Activated naive CD4-positive, alpha-beta T cell treated with Interleukin-2 at 50 U/mL for 16 hours (primary cell): ENCODE measurements at places on chromosomes 16 and 17.
A peak's percentile ranks its signal among the peaks of the same experiment; 100 is the strongest.

DNA sequence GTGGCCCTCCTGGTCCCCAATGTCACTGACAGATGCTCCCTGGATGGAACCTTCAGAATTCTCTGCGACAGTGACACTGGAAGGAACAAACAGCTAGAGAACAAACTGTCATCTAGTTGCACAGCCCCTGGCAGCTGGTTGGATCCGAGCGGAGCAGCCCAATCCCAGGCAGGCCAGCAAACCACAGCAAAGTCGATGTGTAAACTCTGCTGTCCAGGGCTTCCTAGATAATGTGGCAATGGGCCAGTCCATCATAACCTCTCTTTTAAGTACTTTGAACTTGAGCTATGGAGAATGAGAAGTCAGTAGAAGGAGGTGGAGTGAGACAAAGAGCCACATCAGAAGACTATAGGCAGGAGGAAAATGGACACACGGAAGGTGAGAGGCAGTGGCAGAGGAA, 323.0 kb downstream of the CBLN1 start:
- DNase-seq, result no peak

DNA sequence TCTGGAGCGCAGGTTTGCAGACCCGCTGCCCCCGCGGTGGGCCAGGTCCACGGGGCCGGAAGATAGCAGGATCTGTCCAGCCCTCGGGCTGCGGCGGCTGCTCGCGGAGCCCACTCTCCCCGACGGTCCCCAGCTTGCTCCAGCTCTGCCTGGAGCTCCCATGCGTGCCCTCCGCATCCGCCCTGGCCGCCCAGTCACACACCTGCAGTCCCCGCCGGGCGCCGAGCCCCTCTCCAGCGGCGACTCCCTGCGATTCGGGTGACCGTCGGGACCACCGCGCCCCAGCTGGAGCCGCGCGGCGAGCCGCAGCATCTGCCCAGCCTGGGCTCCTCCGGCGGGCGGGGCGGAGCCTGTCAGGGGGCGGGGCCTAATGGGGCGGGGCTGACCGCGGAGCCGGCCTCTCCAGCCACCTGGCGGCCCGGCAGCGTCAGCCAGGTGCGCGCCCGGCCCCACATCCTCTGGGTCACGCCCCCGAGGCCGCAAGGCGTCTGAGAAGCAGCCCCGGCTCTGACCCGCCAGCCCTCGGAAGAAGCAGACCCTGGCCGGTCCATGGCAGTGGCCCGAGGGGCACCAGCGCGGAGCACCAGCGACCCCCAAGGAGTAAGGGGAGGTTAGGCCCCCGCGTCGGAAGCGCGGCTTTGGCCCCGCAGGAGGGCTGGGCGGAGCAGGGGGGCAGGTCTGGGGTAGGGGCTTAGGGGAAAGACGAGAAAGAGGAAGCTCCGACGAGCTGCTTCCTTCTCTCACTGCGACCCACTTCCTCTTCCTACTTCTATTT, at the start of gene PIK3R5:
Gene PIK3R5 (minus strand): TSS at position 314 of the 775 bp plus-strand sequence. CDS start 54,213 bp downstream, outside the sequence.
- peak; percentile 79 for DNase-seq

DNA sequence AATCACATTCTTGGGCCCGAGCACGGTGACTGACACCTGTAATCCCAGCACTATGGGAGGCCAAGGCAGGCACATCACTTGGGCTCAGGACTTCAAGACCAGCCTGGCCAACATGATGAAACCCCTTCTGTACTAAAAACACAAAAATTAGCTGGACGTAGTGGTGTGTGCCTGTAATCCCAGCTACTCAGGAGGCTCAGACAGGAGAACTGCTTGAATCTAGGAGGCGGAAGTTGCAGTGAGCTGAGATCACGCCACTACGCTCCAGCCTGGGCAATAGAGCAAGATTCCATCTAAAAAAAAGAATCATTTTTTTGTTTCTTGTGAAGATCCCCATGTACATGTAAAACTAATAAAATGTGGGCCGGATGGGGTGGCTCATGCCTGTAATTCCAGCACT, 53.1 kb upstream of the ATF7IP2 start:
- DNase-seq, result no peak

DNA sequence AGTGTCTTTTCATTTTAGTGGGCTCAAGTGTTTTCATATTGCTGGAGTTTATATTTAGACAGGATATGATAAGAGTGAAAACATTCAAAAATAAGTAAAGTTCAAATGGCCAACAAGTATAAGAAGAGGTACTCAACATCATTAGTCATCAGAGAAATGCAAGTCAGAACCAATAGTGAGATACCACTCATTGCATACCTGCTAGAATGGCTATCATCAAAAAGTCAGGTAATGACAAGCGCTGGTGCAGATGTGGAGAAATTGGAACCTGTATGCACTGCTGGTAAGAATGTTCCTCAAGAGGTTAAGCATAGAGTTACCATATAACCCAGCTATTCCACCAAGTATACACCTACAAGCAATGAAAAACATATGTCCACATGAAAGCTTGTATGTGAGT, 87.8 kb downstream of the WNT3 start:
- DNase-seq, result no peak

DNA sequence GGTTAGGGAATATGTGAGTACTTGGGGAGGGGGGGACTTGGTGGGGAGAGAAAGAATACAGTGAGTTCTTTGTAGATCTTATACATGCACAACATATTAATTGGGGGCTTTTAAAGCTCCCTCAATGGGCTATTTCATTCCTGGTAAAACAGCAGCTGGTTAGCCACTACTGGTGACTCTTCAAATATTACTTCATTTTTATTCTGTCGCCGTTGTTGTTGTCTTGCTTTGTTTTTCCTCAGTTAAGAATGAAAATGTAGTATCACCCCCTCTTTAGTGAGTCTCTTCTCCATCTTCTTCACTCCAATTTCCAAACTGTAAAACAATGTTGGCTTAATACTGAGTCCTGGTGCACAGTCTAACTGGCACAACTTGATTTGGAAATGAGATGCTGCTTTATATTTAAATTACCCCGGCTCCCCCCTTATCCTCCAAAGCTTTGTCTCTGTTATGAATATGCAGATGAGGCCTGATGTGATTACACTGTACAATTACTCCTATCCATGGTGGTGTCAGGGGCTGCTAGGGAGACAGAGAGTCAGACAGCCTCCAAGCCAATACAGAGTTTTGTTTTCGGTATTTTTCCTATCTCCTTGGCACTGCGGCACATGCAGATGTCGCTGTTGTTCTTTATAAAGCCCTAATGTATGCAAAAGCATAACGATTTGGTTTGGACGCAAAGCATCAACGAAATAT, 256.9 kb upstream of the PMFBP1 start:
- DNase-seq, result no peak

DNA sequence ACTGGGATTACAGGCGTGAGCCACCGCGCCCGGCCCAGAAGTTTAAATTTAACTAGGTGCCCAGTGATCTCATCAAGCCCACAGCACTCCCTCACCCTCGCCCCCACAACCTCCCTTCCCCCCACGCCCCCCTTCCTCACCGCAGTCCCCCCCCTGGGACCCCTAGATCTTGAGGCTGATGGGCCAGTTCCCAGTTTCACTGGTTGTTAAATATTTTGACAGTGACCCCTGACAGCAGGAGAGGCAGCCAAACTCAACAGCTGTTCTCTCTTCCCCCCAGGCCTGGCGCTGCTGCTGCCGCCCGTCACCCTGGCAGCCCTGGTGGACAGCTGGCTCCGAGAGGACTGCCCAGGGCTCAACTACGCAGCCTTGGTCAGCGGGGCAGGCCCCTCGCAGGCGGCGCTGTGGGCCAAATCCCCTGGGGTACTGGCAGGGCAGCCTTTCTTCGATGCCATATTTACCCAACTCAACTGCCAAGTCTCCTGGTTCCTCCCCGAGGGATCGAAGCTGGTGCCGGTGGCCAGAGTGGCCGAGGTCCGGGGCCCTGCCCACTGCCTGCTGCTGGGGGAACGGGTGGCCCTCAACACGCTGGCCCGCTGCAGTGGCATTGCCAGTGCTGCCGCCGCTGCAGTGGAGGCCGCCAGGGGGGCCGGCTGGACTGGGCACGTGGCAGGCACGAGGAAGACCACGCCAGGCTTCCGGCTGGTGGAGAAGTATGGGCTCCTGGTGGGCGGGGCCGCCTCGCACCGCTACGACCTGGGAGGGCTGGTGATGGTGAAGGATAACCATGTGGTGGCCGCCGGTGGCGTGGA, 15.6 kb downstream of the QPRT start:
- DNase-seq, result no peak

DNA sequence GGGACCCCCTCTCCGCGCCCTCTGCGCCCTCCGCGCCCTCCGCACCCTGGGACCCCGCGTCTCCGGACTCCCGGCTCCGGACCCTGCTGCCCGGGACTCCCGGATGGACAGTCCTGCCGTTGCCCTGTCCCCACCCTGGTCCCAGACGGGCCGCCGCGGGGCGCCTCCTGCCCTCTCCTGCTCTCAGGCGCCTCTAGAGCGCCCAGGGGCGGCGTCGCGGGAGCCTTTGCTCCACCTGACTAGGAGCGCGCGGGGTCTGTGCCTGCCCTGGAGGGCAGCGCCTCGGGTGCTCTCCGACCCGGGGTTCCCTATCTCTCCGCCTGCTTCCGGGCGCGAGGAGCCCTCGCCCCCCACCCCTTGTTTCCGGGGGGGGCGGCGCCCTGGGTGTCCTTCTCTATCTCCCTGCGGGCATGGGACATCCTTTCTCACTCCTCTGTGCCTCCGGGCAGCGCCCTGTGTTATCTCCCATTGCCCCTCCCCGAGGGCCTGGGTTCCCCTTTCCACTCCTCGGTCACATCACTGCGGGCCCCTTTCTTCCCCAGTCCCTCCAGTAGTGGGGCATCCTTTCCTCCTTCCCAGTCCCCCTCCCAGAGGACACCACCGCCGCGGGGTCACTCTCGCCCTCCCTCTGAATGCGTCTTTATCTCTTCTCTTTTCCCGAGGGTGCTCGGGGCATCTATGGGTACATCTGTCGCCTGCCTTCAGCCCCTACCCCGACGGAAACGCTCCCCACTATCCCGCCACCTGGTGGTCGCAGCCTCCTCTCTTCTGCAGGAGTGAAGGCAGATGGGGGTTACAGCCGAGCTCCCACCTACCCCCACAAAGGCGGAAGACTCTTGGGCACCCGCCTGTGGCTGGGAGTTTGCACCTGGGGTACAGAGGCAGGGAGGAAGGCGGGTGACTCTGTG, 875 bp downstream of the PRKCB start:
- DNase-seq, result peak; percentile 55

DNA sequence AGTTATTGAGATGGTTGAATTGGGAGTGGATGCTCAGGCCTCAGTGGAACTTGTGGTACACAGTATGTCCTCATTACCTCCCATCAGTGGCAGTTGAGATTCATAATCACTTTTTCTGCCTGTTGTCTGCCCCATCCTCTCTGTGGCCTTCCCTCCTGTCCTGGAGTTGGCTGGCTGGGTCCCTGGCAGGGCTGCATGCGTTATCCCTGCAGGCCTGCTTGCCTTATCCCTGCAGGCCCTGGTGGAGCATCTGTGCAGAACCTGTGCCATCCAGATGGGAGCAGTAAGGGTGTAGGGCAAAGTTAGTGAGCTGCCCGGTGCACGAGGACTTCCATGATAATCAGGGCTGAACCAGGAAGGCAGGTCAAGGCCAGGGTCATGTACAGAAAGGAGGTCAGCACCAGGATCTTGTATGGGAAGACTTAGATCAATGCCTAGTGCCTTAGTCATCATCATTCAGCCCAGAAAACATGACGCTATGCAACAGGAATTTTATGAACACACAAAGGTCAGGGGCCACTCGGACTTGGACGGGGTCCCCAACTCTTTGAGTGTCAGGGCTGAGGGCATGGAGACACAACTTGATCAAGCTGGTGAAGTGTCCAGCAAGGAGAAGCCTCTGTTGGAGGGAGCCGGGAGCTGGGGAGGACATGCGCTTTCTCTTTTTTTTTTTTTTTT, 47.2 kb downstream of the ABCC1 start:
- DNase-seq, result no peak

DNA sequence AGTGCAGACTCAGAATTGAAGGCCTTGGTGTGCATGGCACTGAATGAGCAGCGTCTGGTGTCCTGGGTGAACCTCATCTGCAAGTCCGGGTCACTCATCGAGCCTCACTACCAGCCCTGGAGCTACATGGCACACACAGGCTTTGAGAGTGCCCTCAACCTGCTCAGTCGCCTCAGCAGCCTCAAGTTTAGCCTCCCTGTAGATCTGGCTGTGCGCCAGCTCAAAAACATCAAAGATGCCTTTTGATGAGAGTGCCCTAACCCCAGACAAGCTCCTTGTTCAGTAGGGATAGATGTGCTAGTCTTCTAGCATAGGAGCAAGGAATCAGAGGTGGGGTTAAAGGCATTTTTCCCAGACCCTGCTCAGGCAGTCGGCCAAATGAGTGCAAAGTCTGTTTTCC, 6.7 kb upstream of the RPL27 start:
- DNase-seq, result no peak

DNA sequence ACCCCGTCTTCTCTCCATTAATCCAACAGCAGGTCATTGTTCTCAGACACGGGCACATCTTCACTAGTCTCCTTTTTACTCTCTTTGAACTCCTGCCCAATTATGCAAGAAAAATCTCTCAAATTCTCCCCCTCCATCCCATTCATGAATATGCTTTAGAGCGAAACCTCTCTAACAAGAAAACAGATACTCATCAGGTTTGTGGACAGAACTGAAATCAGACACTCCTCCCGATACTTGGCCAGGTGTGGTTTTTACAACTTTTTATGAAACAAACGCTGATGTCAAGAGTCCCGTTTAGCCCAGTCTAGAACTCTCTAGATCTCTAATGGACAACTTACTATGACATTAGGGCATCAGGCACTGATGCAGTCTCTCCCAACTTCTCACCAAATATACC, 40.9 kb downstream of the PIK3R5 start:
- no peak for DNase-seq

- no peak for DNase-seq
Measured at GRCh38 chr17:75757086-75757681, 7.8 kb downstream of the GALK1 start.

GRCh38 chr16:69538808-69539207, 27.0 kb upstream of the NFAT5 start:
- no peak for DNase-seq

DNA sequence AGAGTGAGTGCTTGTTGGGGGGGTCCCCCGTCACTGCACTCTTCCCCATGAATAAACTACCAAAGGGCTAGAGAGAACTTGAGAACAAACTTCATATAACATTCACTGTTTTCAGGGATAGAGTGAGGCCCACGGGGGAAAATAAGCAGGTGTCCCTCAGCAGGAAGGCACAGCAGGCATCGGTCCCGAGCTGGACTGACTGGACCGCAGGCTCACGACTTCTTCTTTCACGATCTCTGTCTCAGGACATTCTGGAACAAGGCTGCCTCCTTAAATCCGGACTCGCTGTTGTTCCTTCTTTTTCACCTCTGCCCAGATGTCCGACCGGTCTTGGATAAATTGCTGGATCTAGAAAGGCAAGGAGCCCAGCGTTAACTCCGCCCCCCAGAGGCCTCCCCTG, 14.8 kb downstream of the CCDC42 start:
- no peak for DNase-seq

GRCh38 chr17:12107905-12108304, 87.2 kb downstream of the MAP2K4 start:
- no peak for DNase-seq

DNA sequence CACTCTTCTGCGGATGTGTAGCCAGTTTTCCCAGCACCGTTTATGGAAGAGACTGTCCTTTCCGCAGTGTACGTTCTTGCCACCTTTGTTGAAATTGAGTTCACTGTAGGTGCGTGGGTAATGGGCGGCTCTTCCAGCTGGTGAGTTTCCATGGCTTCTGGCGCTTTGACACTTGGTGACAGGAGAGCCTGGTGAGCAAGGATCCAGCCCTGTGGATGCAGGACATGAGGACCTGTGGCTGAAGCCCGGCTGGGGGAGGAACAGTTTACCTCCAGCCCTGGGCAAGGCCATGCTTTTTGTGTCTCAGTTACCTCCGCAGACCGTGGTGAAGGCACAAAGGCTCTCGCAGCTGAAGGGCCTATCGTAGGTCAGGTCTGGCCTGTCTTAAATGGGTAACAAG, 166.5 kb downstream of the LAT start:
- no peak for DNase-seq
